Kidney tubule cell (primary cell): ENCODE measurements at places on chromosomes 4 and X.

DNA sequence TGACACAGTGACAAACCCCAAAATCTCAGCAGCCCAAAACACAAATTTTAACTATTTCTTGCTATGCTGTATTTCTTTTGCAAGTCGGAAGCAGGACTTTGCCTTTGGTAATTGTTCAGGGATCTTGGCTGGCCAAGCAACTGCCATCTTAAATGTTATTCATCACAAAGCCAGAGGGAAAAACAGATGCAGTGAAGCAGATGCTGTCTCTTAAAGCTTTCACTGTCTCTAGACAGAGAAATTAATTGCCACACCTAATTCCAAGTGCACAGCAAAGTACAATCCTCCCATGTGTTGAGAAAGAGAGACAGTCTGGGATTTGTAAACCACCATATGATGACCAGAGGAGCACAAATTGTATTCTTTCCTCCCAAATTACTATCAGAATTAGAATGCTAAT is 30.0 kb upstream of the GALNT7 start:
- no peak for DNase-seq

GRCh38 chrX:10467793-10468192 is 152.6 kb downstream of the MID1 start:
- DNase-seq: no peak

GRCh38 chrX:148441387-148441786 is 59.0 kb upstream of the AFF2 start:
- no peak for DNase-seq

DNA sequence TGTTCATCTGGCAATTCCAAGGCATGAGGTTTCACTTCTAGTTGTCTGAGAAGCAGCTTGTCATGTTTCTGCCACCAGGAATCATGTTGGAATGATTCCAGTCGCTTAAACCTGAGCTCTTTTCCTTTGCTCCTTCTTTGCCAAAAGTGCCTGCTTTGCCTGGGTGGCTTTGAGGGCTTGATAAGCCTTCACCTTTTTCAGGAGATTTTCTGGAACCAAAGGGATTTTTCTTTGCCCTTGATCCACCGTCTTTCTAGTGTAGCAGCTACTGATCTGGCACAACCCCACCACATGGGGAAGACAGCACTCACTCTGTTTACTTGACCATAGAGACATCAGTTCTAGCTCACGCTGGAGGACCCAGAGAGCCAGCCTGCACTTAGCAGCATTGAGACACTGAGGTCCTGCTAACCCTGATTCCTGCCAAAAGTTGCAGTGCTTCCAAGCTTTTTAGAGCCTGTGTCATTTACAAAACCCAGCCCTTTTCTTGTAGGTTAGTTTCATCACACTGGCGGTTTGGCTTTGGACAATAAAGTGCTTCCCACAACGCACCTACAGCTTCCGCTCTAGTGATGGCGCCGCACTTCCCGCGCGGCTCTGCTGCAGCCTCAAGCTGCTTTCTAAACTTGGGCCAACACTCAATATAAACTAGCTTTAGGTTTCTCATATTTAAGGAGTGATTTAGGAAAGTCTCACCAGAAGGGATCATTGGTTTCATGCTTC is 7.3 kb upstream of the CCNI start:
- no peak for DNase-seq

GRCh38 chr4:1210241-1210841 is 38.0 kb upstream of the SPON2 start:
- DNase-seq: no peak

DNA sequence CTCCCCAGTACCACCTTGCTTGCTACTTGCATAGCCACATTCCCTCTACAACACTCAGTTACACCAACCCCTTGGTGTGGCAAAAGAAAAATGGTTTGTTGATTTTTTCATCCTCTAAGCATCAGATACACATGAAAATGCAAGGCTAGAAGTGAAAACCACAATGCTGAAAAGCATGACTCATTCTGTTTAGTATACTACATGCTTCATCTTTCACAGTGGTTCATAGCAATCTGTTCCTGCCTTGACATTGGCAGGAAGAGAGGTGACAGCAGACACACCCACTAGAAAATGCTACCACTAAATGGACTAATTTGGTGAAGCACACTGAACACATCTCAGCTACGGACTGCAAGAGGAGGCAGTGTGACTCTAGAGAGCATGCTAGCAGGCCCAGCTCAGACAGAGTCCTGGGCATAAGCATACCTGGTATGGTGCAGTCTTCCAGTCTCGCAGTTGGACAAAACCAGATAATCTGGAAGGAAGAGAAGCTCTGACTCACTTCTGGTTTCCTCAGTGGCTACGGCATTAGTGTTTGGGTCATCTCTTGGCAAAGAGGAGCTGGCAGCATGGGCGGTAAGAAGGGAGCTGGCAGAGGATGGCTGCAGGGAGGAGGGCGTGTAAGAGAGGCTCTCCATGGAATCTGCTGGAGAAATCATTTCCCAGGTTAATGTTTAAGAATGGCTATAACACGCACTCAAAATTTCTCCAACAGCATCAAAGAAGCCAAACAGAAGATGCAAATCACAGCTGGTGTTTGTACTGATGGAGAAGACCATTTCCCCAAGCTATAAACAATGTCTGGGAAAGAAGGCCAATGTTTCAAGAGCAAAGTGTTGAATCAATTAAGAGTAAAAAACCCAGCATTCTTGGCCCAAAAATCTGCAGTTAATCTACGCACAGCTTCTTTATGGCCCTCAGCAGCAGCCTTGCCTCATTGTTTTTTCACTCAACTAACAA is 37.8 kb downstream of the GAB3 start:
- peak; percentile 53 for DNase-seq

GRCh38 chr4:163063891-163064290 is 102.8 kb downstream of the NAF1 start:
- DNase-seq: peak; percentile 62

- peak; percentile 38 for DNase-seq
These were observed 45.2 kb downstream of the MAGEB17 start for GRCh38 chrX:16212436-16212835.

GRCh38 chrX:39974270-39974669 is 123.5 kb downstream of the BCOR start:
- DNase-seq: no peak

GRCh38 chr4:18105030-18106011 is 83.8 kb upstream of the LCORL start:
- DNase-seq: no peak

DNA sequence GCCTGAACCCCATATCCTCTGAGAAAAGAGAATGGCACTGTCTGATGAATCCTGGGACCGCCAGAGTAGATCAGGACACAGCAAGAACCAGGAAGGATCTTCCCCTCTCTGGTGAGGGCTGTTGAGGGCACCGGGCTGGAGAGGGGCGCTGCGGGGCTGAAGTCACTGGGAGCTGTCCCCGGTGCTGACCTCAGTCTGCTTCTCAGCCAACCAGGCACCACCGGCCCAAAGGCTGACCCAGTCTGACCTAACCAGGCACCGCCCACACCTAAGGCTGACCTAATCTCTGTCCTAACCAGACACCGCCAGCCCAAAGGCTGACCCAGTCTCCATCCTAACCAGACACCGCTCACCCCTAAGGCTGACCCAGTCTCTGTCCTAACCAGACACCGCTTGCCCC is 82.8 kb downstream of the CPZ start:
- DNase-seq: peak; percentile 14

DNA sequence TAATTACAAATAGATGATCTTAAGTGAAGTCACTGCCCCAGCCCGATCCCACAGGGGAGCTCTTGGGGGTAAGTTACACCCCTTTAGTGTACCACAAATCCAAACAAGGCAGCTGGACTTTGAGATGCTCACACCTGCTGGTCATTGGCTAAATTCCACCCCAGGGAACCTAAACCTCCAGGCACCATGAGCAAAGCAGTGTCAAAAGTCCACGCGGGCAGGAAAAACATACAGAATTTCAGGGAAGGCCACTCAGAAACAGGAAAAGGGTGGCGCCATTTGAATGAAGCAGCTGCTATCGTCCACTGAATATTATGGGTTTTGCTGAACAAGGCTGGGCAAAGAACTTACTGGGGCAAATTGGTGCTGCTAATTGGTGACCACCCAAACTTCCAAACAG is 30.9 kb downstream of the SUPT20HL1 start:
- no peak for DNase-seq

GRCh38 chrX:15815779-15816437 is 25.6 kb downstream of the ZRSR2 start:
- DNase-seq: peak; percentile 25

DNA sequence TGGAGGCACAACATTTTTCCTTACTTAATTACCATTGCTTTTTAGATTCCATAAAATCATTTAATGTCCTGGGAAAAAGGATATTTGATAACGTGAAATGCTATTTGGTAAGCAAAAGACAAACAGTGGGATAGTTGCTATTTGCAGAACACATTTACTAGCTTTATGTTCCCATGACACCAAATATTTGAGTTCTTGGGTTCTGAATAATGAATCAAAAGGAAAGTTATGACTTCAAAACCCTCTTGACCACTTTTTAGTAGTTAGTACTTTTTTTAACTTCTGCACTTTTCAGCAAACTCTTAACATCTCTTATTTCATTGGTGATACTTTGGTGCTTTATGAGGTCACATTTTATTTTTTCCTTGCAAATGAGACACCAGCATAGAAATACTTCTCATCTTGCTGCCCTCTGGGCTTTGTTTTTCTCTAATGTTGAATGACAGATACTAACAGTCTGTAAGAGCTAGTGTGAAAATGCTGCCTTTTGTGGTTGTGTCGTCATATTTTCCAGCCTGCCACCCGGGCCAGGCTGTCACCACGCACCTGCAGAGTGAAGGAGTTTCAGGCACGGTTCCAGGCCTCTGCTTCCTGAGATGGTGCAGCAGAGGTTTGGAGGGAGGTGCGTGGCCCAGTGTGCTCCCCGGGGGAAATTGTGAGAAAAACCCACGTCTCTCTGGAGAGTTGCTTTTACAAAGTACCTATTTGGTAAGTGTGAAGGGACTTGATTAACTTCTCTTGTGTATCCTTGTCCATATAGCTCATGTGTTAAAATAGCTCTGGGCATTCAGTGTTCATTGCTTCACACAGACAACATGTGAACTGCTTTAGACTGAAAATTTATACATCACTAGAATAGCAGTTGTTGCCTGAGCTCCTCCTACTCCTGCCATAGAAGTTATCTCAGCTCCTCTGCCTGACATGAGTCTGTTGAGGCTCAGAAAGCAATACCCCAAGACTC is 34.7 kb downstream of the MSL3 start:
- no peak for DNase-seq

GRCh38 chr4:54433686-54434085 is 204.6 kb downstream of the PDGFRA start:
- no peak for DNase-seq

GRCh38 chrX:85303544-85303943 is 59.8 kb downstream of the ZNF711 start:
- no peak for DNase-seq

- peak; percentile 51 for DNase-seq
These were observed 661 bp downstream of the SPIN4 start for GRCh38 chrX:63350465-63350877.

- DNase-seq: no peak
These were observed 161.8 kb downstream of the MAB21L2 start for GRCh38 chr4:150743564-150744342.

DNA sequence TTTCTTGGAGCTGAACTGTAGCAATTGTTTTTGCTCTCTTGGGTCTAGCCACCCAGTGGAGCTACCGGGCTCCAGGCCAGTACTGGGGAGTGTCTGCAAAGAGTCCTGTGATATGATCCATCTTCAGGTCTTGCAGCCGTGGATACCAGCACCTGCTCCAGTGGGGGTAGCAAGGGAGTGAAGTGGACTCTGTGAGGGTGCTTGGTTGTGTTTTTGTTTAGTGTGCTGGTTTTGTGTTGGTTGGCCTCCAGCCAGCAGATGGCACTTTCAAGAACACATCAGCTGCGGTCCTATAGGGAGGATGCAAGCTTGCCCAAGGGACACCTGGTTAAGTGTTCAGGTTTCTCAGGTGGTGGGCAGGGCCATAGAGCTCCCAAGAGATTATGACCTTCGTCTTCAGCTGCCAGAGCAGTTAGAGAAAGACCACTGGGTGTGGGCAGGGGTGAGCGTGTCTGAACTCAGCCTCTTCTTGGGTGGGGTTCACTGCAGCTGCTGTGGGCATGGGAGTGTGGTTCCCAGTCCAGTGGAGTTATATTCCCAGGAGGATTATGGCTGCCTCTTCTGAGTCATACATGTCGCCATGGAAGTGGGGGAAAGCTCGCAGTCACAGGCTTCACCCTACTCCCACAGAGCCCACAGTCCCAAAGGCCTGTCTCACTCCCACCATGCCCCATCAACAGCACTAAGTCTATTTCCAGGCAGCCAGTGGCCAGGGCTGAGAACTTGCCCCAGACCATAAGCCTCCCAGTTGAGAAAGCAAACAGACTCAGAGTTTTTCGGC is 811.6 kb downstream of the GLUD2 start:
- DNase-seq: no peak

- peak; percentile 75 for DNase-seq
These were observed 52.6 kb downstream of the FNIP2 start for GRCh38 chr4:158821228-158821971.

- peak; percentile 42 for DNase-seq
These were observed 10.5 kb upstream of the UBE2NL start for GRCh38 chrX:143873343-143873742.

GRCh38 chr4:173432430-173432829 is 33.5 kb upstream of the SCRG1 start:
- DNase-seq: no peak

- DNase-seq: no peak
These were observed 58.6 kb downstream of the SMAD1 start for GRCh38 chr4:145540235-145540634.

GRCh38 chrX:81259714-81260395 is 58.0 kb downstream of the SH3BGRL start:
- no peak for DNase-seq

DNA sequence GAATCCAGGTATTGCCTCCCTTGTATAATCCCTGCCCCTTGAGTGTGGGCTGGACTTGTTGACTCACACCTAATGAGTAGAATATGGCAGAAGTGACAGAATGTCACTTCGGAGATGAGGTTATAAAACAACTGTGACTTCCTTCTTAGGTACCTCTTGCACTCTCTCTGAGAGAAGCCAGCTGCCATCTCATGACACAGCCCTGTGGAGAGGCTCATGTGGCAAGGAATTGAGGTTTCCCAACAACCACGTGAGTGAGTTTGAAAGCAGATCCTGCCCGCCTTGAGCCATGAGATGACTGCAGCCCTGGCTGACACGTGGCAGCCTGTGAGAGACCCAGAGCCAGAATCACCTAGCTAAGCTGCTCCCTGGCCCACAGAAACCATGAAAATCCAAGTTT is 13.5 kb downstream of the ASB11 start:
- peak; percentile 65 for DNase-seq

DNA sequence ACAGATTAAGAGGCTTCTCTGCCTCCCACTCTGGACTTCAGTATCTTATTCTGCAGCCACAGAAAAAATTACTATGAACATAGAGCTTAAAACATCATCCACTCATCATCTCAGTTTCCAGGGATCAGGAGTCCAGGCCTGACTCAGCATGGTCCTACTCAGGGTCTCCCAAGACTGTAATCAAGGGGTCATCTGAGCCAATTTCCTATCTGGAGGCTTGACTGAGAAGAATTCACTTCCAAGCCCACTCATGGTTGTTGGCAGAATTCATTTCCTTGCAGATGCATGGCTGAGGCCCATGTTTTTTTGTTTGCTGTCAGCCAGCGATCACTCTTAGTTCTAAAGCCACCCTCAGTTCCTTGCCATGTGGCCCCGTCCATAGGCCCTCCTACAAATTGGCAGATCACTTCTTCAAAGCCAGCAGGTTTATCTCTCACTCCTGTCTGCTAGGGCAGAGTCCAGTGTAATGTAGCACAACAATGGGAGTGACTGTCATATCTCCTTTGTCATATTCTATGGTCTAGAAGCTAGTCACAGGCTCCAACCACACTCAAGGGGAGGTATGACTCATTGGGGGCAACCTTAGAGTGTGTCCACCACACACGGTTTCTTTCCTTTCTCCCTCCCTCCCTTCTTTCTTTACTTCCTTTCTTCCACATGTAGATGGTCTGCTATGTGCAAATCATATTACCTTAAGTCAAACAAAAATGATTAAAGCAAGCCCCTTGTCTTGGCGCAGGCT is 251.6 kb downstream of the QDPR start:
- DNase-seq: no peak
